ENCODE measurements at places on chromosomes 1 and 21. TPM values are rescaled to one million over a fixed set of nuclear protein-coding genes. Genes with fewer than 3 reads are reported as not detected.
A peak's percentile ranks its signal among the peaks of the same experiment; 100 is the strongest.

RPTN gene
- total RNA-seq: not detected

DNA sequence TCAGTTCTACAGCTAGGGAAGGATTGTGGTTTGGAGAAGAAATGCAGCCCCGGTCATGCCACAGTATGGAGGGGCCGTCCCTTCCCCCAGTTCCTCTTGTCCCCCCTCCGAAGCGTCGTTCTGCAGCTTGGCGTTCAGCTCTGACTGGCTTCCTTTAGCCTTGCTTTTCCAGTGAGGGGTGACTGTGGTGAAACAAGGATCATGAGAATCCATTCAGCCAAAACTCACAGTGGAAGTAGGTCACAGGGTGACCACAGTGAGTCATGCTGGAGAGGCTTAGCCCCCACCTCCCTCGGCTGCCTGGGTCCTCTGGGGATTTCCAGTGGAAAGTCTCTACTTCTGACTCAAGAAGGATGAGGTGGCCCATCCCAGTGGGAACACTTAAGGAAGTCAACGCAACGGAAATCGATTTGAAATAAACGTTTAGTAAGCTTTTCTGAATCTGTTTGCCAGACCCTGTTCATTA, 37.3 kb upstream of the COL6A2 start:
- DNase-seq: peak; percentile 58

DNA sequence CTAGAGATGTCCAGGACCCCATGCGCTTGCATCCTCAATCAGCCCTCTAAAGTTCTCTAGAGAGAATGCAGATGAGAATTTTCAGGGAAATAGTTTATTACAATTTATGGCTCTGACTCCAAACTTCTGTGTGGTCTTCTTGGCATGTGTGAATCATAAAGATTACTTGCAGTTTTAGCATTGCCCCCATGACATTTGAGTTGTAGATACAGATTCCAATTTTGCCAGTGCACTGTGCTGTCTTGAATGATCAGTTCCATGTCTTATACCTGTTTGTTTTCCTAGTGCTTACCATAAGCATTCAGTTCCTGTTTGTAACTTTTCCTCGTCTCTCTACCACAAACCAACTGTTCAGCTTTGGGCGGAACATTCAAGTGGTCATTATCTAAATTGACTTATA, 4.8 kb downstream of the KRTAP21-3 start:
- DNase-seq: no peak

DNA sequence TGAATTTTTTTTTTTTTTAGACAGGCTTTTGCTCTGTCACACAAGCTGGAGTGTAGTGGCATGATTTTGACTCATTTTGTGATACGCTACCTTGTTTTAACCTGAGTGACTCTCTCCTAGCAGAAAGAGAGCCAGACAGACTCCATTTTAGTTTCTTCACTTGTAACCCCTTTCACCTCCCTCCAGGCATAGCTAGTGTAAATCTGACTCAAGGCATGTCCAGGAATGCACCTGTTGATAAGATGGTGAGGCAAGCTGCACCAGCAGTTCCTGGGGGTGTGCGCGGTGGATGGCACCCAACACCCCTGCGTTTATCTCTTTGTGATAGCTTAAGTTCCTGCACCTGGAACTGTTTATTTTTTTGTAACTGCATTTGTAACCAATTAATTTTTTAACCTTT, 4.7 kb upstream of the PHACTR4 start:
- no peak for DNase-seq

GRCh38 chr1:241985787-241986186, 13.1 kb downstream of the MAP1LC3C start:
- DNase-seq: peak; percentile 60

Data from Calu3 (cell line).